IPS DF 19.7 (cell line): ENCODE measurements at places on chromosomes 7 and 10.

GRCh38 chr7:40827222-40828085 is 692.6 kb downstream of the SUGCT start:
- DNase-seq: no peak

- no peak for DNase-seq
Measured at GRCh38 chr7:139494835-139495579, 11.5 kb upstream of the KLRG2 start.

- DNase-seq: no peak
Measured at GRCh38 chr7:71488308-71488707, 356.4 kb downstream of the GALNT17 start.

DNA sequence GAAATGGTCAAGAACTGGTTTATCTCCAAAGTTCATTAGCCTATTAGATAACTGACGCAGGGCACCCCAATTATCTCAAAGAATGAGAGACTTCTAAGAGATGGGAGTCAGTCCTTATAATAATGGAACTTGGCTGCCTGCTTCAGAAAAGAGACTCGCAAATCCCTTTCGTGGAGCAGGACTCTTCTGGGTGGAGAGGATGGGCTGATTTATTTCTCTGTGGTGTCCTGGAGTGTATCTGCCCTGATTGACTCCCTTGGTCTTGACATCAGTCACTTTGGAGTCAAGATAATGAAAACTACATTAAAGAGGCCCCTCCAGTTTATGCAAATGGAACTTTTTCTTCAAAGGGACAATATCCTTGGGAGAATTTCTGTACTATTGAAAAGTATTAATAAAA is 198.9 kb downstream of the HDAC9 start:
- DNase-seq: no peak

- DNase-seq: no peak
Measured at GRCh38 chr7:114369294-114369693, 45.3 kb upstream of the FOXP2 start.

DNA sequence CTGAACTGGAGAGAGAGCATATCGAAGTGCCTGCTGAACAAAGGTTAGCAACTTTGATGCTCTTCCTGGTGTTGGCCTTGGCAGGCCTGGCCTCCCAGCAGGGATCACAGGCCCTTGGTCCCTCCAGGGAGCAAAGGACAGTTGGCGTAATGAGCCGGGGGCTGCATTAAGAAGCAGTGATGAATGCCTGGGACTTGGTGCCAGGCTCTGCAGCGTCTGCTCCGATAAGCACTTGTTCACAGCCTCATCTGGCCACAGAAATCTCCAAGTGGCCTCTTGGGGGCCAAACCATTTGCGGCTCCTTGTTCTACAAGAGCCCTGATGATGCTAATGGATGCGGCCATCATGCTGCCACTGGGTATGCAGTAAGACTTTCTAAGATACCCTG is 31.8 kb downstream of the CRHR2 start:
- DNase-seq: no peak

GRCh38 chr10:5944389-5945189 is 32.8 kb downstream of the IL15RA start:
- no peak for DNase-seq

DNA sequence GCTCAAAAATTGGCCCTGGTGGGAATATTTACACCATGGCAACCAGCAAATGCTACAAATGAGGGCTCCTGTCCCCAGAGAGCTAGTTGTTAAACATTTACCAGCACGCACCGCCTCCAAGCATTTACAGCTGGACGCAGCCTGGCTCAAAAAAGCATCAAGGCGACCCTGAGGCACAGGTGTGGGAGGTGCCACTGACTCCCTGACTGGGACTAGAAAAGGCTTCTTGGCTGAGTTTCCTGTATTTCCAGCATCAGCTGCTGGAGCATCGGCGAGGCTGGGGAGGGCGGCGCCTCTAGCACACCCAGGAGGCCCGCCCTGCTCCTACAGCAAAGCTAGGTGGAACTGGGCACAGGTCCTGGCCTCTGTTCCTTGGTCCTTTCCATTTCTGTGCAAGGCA is 43.5 kb upstream of the ZRANB1 start:
- no peak for DNase-seq

- no peak for DNase-seq
Measured at GRCh38 chr7:96090756-96091155, 231.1 kb downstream of the SLC25A13 start.

DNA sequence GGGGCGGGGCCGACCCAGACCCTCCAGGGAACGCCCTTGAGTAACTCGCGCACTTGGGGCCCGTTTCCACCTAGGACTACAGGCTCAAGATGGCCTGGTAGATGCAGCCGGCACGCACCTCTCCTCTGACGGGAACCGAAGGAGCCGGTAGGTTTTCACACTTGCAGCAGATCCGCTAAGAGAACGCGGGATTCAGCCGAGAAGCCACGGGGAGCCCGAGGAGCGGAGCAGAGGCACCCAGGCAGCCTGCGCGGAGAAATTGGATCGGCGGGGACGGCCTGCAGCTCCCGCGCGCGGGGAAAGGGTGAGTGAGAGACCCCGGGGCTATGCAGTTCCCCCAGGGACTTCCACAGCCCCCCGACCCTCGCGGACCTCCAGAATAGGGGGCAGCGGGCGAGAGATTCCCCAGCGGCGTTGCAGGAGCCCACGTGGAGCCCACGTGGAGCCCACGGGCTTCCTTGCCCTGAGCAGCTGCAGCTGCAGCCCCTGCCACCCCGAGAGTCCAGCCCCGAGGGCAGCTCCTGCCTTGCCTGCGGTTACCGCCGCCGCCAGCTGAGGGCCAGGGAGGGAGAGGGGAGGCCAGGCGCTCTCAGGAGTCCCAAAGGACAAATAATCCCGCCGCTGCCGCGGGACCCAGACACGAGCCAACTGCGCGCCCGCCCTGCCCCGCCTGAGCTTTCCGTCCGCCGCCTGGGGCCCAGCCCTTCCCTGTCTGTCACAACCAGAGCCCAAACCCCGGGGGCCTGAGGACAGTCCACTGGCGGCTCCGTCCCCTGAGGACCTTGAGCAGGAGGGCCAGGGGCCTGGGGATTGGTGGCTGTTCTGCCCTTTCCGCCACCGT is 13.1 kb downstream of the IFT22 start:
- DNase-seq: no peak

DNA sequence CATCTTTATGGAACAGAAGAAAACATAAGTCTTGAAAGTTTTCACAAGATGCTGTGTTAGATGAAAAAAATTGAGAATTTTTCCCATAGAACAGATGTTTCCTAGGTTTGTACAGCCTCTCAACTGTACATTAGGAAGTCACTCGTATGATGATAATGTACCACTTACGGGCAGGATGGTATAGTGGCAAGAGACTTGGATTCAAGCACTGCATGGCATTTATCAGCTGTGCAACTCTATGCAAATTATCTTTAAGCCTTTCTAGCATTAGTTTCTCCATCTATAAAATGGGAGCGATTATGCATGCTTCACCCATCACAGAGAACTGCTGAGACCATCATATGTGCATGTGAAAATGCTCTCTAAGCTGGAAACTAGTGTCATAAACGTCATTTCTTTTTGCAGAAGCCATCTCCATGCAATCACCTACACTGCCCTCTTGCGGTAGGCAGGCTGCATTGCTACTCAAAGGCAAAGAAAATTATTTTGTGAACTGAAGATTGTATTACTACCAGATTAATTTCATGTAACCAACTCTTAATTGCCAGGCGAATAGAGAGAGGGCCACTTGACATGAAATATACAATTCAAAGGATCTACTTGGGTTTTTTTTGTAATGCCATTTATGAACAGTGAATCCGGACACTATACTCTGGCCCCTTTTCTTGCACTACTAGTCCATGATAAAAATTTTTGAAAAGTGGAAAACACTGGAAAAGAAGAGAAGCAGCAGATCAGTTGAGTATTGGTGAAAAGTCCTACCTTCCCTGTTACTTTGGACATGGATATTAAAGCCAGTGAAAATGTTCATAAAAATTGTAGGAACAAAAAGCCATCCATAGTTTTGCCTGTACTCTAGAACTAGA is 102.3 kb downstream of the JAZF1 start:
- no peak for DNase-seq

DNA sequence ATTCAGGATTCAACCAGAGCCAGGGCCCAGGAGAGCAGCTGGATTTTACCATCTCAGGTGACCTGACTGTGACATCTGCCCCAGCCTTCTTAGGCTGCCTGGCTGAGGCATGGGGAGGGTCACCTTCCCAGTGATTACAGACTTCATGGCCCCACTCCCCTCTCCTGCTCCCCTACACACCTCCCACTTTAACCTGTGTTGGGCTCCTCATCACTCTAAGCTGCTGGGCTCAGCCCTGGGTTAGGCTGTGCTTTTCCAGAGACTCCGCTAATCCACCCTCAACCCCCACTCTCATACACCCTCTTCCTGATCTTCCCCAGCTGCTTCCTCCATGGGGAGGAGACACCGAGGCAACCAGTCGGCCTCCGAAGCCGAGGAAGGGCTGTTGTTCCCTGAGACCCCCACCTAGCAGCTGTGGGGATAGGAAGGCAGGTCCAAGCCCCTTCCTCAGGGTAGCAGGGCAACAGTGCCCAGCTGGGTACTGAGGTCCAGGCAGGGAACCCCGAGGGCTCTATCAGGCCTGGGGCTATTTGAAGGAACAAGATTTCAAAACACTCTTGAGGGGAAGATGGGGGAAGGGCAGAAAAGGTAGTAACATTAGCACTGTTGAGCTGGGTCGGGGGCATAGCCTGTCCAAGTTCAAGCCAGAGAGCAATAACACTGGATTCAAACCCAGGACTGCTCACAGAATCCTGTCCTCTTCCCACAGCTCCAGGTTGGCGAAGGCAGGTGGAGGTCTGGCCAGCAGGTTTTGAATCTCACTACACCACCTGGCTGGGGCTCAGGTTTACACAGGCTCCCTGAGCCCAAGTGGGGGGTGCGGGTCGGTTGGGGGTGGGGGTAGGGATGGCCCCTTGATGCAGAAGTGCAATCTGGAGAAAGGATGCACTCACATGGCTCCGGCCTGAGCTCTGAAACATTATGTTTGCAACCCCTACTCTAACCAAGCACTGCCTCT is 1.8 kb downstream of the IMPDH1 start:
- no peak for DNase-seq

DNA sequence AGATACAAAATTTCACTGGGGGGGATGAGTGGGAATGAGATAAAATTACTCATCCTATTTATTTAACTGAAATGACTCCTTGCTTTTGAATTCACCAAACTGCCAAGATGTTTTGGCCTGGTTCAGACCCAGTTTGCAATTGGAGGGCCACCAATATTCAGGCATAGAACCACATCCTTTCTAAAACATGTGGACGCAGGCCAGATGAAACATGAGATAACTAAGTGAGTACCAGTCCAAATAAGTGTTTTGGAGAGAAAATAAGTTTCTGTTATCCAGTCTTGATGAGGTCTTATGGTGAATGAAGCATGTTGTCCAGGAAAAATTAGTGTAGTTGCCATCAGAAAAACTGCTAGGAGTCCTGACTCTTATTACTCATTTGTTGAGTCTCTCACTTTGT is 36.3 kb upstream of the PDK4 start:
- no peak for DNase-seq

DNA sequence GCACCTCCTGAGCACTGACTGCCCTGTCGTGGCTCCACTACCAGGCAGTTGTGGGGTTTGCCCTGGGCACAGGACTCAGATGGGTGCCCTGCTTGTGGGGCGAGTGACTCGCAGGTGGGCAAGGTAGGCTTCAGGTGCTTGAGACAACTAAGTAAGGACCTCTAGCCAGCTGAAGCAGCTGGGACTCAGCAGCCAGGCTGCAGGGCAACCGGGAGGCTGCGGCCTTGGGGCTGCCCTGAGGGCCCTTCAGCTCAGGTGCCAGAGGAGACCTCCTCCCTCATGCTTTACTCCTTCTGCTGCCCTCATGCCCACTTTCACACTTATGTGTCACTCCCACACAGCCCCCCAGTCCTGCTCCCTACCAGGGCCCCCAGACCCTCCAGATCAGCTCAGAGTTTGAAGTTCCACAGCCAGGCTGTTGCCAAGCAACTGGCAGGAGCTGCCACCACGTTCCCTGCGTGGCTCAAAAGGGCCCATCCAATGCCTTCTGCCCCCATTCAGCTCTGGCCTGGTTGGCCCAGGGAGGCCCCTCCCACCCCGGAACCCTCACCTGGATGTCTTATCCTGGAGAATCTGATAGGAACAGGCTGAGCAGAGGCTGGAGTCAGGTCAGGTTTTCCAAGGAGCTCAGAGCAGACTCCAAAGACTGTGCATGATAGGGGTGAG is 10.0 kb downstream of the TLX1 start:
- DNase-seq: no peak

DNA sequence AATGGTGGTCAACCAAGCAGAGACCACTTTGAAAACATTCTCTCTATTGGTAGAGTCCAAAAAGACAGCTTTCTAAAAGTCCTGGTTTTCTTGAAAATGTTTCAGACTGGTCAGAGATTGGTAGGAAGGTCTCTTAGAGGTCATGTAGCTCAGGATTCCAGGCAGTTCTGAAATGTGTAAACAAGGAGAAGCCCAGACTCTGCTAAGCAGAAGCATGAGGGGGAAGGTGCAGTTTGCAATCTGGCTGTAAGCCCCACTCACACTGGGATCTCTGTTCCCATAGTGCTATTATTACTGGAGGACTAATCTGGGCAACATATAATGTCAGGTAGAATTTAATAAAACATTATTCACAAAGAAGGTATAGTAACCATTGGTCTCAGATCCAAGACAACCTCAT is 101.1 kb downstream of the MAGI2 start:
- no peak for DNase-seq

- no peak for DNase-seq
Measured at GRCh38 chr7:147406521-147407135, 1183.9 kb upstream of the C7orf33 start.

DNA sequence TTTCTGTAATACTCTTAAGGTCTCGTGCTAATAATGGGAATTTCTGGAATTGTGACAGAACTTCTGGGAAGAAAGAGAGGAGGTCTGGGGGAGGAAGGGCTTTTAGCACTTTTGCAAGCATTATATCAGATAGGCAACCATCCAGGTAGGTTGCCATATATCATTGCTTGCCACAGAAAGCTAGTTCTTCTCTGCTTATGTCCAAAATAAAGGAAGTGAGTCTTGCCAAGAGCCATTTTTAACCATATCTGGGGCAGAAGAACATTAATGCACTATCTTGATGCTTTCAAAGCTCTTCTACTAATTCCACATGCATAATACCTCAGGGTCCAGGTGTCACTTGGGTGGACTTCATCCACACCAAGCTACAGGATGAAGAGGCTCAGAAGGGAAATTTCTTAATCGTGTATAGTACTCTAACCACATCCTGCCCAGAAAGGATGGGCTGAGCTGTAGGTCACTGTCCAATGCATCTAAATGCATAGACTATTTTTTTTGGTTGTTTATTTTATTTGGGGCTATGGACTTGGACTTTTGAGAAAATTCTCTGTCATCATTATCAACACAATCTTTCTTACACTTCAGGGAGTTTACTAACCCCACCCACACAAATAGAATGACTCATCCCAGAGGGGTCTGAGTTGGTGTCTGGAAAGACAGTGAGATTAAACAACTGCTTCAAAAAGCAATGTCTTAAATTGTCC is 68.9 kb upstream of the ADO start:
- no peak for DNase-seq

GRCh38 chr7:66967029-66967428 is 28.4 kb downstream of the SBDS start:
- no peak for DNase-seq

GRCh38 chr7:46606761-46607160 is 685.7 kb upstream of the IGFBP3 start:
- no peak for DNase-seq
